ENCODE measurements at places on chromosomes 16 and 17.
A peak's percentile ranks its signal among the peaks of the same experiment; 100 is the strongest.

- DNase-seq, result peak; percentile 68
These were observed 222.8 kb upstream of the TNRC6C start for GRCh38 chr17:77735566-77736198.

DNA sequence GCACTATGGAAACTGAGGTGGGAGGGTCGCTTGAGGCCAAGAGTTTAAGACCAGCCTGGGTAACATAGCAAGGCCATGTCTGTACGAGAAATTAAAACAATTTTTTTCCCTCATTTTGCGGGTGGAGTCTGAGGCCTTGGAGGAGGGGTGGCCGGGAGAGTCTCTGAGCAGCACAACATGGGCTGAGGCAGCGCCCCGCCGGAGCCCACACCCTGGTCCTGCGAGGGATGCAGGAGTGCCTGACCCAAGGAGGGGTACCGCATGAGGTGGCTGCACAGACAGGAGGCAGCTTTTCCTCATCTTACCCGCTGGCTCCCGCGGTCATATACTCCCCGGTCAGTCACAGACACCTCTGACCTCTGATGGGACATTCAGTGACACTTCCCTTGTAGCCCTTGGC lies 67.7 kb downstream of the MSI2 start:
- DNase-seq, result no peak

GRCh38 chr17:2093349-2093748 lies 38.4 kb downstream of the HIC1 start:
- DNase-seq, result no peak

DNA sequence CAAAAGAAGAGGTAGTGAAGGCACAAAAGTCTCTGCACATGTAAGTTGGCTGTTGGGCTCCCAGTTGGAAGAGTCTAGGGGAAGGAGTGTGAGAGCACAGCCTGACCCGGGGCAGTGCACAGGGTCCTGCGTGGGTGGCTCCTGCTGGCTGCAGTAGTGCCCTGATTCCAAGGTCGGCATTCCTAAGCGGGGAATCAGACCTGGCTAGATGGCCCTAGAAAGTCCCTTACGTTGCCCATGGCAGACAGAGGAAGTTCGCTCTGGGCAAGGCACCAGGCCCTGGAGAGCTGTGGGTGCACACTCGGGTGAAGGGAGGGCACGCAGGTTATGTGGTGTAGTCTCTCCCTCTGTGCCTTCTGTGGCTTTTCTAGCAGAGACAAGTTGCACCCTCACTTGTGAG lies 22.8 kb upstream of the SLC5A11 start:
- DNase-seq, result no peak

DNA sequence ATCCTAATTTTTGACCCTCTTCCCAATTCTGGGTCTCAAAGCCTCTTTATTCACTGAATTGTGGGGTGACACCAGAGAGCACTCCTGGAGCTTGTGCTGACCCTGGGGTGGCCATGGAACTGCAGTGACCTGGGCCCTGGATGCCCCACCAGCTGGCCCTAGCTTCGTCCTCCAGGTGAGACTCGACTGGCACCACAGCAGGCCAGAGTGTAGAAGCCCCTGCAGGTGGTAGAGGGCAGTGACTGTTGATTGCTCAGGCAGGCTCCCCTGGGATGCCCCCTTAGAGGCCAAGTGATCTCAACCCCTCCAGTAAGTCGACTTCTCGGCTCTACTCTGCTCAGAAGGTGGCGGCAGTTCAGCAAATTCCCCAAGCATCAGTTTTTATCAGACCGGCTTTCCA lies 6.4 kb downstream of the FA2H start:
- DNase-seq, result no peak

- no peak for DNase-seq
These were observed 349.5 kb downstream of the NPIPA8 start for GRCh38 chr16:17986991-17987390.

GRCh38 chr16:2178321-2179106 lies 17.9 kb downstream of the CASKIN1 start:
- no peak for DNase-seq

DNA sequence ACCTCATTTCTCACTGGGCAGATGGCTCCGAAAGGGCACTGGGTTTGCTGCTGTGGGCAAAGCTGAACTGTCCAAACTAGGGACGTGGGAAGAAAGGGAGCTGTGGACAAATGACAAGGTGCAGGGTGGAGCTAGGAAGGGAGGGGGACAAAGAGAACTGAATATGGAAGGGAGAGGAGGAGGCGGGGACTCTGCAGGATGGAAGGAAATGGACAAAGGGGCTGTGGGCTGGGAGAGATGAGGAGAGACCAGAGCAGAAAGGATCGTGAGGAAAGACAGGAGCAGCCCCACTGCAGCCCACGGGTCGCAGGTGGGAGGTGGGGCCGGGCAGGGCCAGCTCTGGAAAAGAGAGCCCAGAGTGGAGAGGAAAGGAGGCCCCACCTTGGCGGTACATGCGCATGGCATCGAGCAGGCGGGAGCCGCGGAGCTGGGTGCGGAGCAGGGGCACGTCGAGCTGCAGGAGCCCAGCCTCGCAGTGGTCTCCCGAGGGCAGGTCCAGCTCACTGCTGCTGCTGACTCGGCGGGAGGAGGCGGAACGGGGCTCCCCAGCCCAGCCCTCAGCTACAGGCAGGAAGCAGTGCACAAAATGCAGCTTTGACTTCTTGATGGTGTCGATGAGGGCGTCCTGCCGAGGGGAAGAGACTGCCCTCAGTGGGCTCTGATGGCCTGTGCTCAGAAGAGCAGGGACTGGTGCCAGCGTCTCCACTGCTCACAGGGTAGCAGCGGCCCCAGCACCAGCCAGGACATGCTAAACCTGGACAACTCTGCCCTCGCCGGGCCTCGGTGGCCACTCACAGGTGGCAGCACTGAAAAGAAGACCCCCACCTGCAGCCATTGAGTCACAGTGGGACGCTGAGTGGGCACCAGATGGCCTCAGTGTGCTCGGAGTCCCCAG lies 66.8 kb downstream of the PIPOX start:
- DNase-seq, result no peak

- DNase-seq, result no peak
These were observed 11.5 kb upstream of the MMD start for GRCh38 chr17:55433029-55433628.

- no peak for DNase-seq
These were observed 82.3 kb downstream of the ADCY9 start for GRCh38 chr16:4033951-4034350.

DNA sequence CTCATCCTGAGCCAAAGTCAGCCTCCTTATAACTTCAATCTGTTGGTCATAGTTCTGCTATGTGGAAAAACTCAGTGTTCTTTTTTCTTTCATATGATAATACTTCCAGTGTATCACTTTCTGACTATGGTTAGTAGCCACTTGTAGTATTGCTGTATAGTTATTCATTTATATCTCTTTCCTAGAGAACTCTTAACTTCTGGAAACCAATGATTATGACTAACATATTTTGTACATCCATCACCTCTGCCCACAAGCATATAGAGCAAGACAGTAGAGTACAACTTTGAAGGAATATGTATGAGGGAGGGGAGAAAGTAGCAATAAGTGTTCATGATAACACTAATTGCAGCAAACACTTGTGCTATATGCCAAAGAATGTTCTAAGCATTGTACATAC lies 38.6 kb downstream of the COX10 start:
- no peak for DNase-seq

DNA sequence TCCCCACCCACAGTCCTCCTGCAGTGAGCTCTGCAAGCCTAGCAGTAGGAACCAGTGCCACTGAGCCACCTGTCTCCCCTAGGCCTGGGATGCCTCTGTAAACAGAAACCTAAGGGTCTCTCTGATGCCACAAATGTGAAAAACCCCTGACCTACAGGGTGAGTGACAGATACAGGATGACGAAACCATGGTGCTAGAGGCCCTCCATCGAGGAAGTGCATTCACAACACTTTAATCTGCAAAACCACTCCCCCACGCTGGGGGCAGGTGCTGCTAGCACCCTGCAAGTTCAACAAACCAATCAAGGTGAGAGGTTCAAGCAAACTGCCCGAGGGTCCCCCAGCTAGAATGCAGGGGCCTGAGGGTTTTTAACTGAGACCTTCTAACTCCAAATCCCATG lies 59.5 kb downstream of the CDYL2 start:
- DNase-seq, result no peak

All from right kidney (tissue), 9 donors.